ENCODE measurements at places on chromosomes 11 and 22. TPM values are rescaled to one million over a fixed set of nuclear protein-coding genes. Genes with fewer than 3 reads are reported as not detected.

- DNase-seq, result no peak
Observed at GRCh38 chr11:120881596-120881995, 142.3 kb upstream of the TBCEL start.

CASP12 gene
- polyA plus RNA-seq, result 0.22 TPM

DNA sequence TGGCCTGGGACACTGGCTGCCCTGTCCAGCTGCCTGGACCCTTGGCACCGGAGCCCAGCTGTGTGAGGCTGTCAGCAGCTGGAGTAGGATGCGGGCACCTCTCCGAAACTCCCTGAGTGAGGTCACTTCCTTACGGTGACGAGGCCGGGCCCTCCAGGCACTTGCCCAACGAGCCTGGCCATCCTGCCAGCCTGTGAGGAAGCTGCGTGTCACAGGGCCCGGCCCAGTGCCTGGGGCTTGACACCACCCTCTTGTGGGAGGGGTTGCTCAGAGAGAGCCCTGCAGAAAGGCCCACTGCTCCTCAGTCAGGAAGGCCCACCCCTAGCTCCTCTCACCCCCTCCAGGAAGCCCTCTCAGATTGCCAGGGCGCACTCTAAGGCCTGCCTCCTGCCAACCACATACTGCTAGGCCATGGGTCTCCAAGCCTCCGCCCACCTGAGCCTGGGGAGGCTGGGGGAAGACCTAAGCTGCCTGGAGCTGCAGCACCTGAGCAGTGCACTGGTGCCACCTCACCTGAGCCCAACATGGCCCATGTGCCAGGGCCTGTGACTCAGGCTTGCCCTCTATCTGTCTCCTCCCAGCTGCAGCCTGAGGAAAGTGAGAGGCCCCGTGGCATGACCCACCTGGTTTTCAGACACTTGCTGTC lies 4.3 kb upstream of the PHLDA2 start:
- peak; percentile 61 for DNase-seq

- no peak for DNase-seq
Observed at GRCh38 chr11:94762995-94763394, 5.2 kb upstream of the AMOTL1 start.

DNA sequence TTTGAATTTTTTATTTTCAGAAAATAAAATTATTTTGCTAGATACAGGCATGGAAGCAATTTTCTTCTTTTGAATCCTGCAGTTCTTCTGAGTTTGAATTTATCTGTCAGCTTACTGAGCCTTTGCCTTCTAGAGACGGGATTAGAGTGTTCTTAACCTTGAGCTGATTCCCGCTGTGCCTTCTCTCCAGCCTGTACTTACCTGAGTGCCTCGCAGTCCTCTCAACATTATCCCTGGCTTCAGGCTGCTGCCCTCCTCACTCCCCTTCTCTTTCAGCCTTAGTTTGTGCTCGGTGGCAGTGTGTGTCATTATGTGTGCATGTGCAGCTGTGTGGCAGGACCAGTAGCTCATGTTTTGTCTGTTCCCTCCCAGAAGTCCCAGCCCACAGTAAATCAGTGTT lies 24.3 kb downstream of the OSBP2 start:
- DNase-seq, result no peak

- no peak for DNase-seq
Observed at GRCh38 chr11:119641983-119642745, 86.8 kb downstream of the NECTIN1 start.

KRTAP5-1 gene
- 1.3 TPM for polyA plus RNA-seq

- DNase-seq, result no peak
Observed at GRCh38 chr11:7973011-7973410, 7.8 kb upstream of the NLRP10 start.

OR10A2 gene
- not detected for polyA plus RNA-seq

- DNase-seq, result no peak
Observed at GRCh38 chr11:12169822-12170221, 59.4 kb downstream of the MICAL2 start.

C11orf98 gene
- 32.5 TPM for polyA plus RNA-seq

GRCh38 chr11:101516546-101516945 lies 67.3 kb downstream of the TRPC6 start:
- peak; percentile 12 for DNase-seq

DUSP8 gene
- 39.8 TPM for polyA plus RNA-seq

GRCh38 chr11:64987998-64988854 lies 8.5 kb downstream of the BATF2 start:
- DNase-seq, result no peak

DNA sequence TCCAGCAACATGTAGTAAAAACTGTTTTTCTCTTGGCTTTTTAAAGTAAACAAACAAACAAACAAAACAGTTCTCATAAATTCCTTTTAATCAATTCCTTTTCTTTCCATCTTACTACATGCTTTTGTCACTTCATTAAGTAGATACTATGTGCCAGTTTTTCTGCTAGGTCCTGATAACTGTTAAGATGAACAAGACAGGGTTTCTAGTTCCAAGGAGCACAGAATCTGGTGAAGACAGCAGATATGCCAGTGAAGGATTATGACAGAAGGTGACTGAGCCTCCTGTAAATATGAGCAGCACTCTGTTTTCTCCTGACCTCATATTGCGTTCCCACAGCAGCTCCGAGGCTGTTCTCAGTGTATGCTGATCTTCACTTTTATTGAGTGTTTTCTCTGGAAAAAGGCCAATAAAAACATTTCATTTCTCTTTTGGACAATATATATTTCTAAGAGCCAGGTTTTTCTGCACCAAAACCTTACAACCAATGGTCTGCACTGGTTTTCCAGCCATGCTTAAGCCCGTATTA lies 45.8 kb downstream of the HEPHL1 start:
- no peak for DNase-seq

DNA sequence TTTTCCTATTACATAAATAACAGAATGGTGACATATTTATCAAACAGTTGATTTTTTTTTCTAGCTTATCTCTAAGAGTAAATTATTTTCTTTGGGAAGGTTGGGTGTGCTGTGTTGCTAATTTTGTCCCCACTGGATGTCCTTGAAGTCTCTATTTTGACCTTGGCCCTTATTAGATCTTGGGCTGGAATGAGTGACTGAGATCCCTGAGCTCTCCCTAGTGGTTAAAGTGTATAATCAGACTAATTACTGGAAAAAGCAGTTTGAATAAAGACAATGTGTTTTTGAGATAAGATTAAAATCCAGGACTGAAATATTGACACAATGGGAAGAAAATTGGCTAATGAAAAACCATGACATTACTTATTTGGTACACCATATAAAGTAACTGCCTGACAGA lies 56.1 kb downstream of the AASDHPPT start:
- DNase-seq, result no peak
